ENCODE measurements at places on chromosomes 7 and 10.

GRCh38 chr7:91435381-91436059 lies 171.3 kb downstream of the FZD1 start:
- DNase-seq, result no peak

GRCh38 chr7:155190688-155191087 lies 107.0 kb upstream of the INSIG1 start:
- DNase-seq, result peak; percentile 40

DNA sequence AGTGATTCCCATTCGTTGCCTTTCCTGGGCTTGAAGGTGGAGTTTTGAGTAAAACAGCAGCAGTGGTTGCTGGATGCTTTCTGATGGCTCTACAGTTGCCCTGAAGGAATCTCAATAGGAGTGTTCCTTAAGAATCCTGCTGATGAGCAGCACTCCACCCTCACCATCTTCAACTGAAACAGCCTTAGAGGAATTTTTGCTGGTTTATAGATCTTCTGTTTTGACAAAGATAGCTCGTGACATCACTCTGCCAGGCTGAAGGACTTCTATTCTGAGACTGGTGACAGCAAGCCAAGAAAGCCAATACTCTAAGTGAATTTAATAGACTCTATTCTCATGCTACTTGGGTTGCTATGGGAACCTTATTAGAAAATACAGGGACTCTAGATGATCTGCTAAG lies 1014.7 kb downstream of the NRG3 start:
- no peak for DNase-seq

DNA sequence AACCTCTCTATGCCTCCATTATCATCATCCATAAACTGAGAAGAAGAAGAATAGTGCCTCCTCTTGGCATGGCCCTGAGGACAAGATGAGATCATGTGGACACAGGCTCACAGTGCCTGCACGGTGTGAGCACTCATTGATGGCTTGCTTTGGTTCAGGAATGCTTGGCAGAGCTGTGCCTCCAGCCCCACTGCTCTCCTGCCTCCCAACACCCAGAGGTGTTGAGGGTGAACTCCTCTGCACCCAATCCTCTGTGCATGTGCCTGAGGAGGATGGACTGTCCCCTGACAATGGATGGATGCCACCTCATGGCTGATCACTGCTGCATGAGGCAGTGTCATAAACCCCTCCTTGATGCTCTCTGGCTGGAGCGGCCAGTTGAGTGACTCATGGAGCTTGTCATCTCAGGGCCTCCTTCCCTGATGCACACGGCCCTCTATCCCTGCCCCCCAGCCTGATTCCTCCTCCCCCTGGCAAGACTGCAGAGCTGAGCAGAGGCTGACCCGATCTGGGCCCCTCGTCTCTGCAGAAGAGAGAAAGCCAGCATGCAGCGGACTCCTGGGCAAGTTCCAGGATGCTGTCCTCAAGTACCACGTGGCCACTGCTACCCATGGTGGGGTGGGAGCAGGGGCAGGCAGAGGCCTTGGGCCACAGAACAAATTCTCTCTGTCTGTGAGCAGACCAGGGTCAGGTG lies 136.3 kb downstream of the KCNMA1 start:
- no peak for DNase-seq

DNA sequence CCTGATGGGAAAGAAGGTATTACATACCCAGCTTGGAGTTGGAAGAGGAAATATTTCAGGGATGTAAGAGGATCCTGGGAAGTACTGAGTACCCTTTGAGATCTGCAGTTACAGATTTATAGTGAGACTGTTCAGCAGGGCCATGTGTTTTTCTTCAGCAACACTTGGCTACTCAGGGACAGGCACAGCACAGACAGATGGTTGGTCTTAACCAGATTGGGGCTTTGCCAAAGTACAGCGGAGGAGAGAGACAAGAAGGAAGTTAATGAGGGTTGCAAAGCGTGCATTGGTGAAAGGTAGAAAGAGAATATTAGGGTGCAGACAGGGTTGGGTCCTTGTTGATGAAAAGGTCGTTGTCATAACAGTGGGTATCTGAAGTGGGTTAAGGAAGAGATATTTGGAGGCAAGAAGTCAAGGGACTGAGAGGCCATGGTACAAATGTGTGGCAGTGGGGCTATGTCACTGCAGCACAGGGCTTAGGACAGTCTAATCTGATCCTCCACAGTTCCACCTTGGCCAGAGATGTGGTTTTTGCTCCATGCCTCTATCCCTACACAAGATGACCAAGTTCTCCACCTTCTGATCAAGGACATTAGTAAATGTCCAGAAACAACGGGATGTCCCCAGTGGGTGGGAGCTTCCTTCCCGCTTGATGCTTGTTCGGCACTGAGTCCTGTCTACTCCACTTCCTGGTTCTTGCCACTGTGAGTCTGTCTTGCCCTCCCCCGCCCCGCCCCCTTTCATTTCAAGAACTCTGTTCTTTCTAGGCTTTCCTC lies 18.9 kb upstream of the DNAJC1 start:
- DNase-seq, result no peak

DNA sequence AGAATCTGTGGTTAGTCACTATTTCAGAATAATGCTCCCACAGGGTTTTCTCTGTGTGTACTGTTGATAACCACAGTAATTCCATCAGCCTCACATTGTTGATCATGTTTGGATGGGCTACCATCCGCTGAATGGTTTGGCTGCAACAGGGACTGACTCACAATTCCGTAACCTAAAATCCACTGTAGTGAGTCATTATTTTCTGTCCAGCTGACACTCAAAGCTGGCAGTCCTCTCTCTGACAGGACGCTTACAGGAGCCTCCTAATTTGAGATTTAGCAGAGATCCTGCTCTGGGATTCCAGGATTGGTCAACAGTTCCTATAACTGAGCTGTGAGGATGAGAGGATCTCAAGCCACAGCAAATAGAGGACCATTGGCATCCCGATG lies 32.7 kb downstream of the VWA2 start:
- DNase-seq, result no peak

- DNase-seq, result no peak
Measured at GRCh38 chr7:24722386-24723177, 34.7 kb downstream of the GSDME start.

GRCh38 chr10:47339759-47340607 lies 8.2 kb upstream of the RBP3 start:
- no peak for DNase-seq

- no peak for DNase-seq
Measured at GRCh38 chr10:96377816-96378294, 19.1 kb upstream of the OPALIN start.

DNA sequence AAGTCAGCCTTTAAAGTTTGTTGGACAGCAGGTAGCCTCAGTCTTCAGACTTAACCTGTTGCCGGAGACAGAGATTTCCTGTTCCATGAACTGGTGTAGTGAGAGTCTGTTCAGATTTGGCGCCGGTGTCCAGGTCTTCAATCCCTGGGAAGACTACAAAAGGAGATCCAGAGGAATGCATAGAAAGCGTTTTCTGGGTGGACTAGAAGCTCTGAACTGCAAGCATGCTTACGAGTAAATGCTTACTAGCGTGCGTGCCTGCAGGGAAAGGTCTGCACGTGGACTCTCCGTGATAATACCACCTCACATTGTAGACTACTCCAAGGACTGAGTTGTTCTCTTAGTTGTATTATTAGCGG lies 878 bp downstream of the GLRX3 start:
- DNase-seq, result no peak

GRCh38 chr7:122182081-122182480 lies 38.0 kb upstream of the AASS start:
- no peak for DNase-seq

GRCh38 chr7:135205850-135206249 lies 5.5 kb downstream of the WDR91 start:
- DNase-seq, result no peak

- no peak for DNase-seq
Measured at GRCh38 chr7:29494350-29494749, 69.3 kb upstream of the PRR15 start.

GRCh38 chr10:68271196-68271882 lies 39.4 kb upstream of the ATOH7 start:
- DNase-seq, result no peak

- no peak for DNase-seq
Measured at GRCh38 chr10:87545783-87546182, 41.1 kb downstream of the MINPP1 start.

DNA sequence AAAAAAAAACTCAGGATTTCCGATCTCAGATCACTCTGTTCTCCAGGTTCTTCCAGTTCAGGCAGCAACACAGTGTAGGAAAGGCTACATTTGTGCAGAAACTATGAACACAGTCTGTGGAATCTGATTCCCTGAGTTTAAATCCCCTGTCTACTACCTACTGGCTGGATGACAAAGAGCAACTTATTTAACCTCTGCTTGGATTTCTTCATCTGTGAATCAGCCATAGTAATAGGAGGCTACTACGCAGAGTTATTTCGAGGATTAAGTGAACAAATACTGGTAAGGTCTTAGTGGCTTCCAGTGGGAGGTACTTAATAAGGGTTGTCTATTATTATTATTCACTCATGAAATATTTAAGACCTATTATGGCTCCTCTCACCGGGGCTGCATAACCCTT lies 44.3 kb upstream of the PDCD4 start:
- no peak for DNase-seq

DNA sequence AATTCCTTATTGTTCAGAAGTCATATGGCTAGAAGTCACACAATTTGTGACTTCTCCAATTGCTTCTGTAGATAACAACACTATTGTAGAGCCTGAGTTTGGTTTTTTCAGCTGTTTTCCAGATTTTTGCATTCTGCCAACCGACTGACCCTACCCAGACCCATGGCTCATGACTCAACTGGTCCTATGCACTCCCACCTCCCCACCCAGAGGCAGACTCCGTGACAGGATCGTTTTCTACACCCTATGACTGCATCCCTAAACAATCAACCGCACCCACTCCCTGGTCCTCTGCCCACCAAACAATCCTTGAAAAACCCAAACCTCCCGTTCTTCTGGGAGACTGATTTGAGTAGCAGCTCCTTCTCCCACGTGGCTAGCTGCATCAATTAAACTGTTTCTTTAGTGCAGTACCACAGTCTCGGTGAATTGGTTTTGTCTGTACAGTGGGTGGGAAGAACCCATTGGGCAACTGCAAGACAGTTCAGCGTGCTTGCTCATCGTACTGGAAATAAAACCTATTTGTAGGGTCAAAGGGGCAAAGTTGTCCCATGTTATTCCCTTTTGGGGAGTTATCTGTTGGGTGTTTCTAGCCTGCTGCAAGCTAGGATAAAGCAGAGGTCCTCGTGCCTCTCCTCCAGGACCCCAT lies 150.3 kb upstream of the FAM20C start:
- DNase-seq, result no peak

- DNase-seq, result no peak
Measured at GRCh38 chr7:40680657-40681056, 545.9 kb downstream of the SUGCT start.

GRCh38 chr7:70131817-70132216 lies 533.5 kb downstream of the AUTS2 start:
- no peak for DNase-seq

DNA sequence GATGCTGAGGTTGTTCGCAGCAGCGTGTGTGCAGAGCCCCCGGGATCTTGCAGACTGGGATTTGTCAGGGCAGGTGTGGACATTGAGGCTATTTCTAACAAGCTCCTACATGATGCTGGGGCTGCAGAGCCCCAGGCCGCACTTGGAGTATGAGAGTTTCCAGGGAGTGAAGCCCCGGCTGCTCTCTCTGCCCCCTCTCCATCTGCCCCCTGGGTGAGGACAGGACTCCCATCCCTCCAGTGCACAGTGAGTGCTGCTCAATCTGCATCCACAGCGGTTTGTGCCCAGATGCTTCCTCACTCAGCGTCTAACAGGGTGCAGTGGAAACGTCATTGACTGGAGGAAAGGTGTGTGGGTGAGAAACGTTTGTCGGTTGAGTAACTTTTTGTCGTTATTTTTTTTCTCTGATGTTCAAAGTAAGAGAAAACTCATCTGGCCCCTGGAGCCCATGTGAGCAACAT lies 25.3 kb downstream of the IL2RA start:
- DNase-seq, result no peak

DNA sequence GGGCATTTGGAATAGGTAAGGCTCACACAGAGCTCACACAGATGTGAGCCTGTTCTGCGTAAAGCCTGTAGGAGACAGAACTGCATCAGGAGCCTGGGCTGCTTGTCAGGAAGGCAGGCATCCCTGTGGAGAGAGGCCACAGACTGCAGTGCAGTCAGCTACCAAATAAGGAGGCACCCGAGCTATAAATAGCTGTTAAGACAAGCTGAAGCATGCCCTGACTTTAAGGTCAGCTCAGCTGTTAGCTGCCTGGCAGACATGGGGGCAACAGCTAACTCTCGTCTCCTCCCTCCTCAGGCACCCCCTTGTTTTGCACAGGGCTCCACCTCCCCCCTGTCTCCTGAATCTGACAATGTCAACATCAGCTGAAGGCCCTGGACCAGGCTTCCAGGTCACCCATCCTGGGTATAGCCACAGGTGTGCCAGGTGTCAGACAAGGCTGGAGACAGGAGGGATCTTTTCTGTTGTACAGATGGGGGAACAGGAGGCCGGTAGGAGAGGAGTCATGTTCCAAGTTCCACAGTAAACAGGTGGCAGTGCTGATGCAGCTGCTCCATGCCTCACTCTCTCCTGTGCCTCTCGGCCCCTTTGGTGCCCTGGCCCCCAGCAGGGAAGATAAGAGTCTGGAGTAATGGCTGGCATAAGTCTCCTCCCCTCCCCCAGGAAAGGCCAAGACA lies 27.6 kb upstream of the MKRN1 start:
- DNase-seq, result no peak

- no peak for DNase-seq
Measured at GRCh38 chr7:127338122-127338521, 54.4 kb downstream of the ZNF800 start.

GRCh38 chr10:110865186-110865808 lies 6.4 kb upstream of the PDCD4 start:
- no peak for DNase-seq

All from stimulated activated CD8-positive, alpha-beta memory T cell treated with anti-CD3 and anti-CD28 coated beads, Interleukin-15, amount 100 ng/mL, for 48 hours (primary cell).